ENCODE measurements at places on chromosomes 13 and 19.

DNA sequence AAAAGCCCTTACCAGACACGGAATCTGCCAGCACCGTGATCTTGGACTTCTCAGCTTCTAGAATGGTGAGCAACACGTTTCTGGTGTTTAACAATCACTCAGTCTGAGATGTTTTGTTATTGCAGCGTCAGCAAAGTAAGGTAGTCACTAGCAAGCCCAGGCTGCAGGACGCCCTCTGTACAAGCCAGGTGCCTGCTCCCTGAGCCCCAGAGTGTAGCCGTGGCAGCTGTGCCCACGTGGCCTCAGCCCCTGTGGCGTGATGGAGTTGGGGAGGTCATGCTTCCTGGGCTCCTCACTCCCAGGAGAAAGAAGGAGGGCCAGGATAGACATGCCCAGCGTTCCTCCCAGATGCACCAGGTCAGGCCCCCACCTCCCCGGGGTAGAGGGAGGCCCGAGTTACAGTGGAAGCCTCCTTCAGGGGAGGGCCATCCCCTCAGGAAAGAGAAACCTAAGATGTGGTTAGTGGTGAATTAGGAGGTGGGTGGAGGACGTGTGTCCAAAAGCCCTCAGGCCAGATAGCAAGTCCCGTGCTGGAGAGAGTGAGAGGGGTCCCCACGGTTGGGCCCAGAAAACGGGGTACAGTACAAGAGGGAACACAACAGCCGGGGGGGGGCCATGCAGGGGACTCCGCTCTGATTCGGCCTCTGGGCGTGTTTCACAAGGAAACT, 169.6 kb upstream of the SOX1 start:
- DNase-seq = no peak

- DNase-seq = no peak
These were observed 28.6 kb downstream of the PIN1 start for GRCh38 chr19:9863759-9864158.

GRCh38 chr13:69970520-69970919, 137.1 kb upstream of the ATXN8OS start:
- peak; percentile 80 for DNase-seq

- no peak for DNase-seq
These were observed 25.5 kb downstream of the FGF21 start for GRCh38 chr19:48780631-48781391.

- no peak for DNase-seq
These were observed 701 bp downstream of the ZNF552 start for GRCh38 chr19:57813919-57814504.

DNA sequence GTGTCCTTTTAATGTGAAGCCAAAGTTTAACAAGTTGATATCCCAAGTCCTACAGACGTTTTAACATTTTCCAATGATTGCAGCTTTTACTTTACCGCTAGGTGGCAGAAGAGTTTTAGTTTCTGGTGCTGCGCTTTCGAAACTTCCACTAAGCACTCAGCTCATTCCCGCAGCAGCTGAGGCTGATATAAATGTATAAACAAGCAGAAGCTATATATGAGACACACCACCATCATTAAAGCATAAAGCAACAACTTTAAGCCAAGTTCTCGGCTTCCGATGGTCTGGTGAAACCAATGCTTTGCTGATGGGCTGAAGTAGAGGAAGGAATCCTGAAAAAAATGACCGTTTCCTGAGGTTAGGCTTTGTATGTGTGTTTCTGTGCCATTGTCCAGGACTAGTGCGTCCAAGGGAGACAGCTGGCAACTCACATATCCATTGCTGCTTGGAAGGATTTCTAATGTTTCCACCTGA, 753.9 kb downstream of the OLFM4 start:
- DNase-seq = peak; percentile 87

GRCh38 chr13:46039411-46040182, 12.9 kb downstream of the ZC3H13 start:
- no peak for DNase-seq

DNA sequence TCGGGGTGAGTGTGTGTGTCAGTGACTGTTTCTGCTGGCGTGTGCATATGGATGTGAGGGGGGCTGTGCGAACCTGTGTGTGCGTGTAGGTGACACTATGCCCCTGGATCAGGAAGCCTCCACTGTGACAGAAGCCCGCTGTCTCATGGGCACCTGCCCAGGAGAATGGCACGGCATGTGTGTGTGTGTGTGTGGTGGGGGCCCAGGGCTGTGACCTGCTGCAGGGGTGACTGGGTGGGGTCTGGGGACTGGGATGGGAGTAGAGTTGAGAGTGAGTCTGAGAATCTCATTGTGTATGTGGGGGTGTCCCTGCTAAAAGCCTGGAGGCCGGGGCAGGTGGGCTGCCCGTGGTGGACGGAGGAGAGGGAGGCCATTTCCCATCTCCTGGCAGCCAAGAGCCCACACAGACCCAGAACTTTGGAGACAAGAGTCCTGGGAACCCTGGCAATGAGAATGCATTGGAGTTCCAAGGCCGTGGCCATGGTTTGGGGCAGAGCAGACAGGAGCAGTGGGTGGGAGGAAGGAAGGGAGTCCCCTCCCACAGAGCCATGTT, 6.4 kb upstream of the TPM4 start:
- no peak for DNase-seq

GRCh38 chr19:29395111-29395733, 130.6 kb upstream of the VSTM2B start:
- DNase-seq = no peak

- DNase-seq = no peak
These were observed 1.9 kb upstream of the JUND start for GRCh38 chr19:18283338-18283737.

DNA sequence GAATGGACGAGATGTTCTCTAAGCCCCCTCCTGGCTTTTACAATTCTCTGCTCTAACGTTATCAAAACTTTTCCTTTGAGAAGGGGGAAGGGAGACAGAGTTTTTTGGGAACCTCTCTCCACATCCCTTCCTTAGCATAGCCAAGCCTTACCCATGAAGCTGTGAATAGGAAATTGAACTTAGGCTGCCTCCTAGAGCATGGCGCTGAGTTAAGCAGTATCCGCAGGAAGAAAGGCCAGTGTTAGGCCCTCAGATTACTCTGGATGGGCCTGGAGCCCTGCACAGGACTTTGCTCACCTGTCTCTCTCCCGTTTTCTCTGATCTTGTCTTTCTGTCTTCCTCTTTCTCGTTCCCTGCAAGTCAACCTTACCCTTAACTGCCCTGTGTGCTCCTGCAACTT, 39.6 kb downstream of the CYP2B6 start:
- no peak for DNase-seq

DNA sequence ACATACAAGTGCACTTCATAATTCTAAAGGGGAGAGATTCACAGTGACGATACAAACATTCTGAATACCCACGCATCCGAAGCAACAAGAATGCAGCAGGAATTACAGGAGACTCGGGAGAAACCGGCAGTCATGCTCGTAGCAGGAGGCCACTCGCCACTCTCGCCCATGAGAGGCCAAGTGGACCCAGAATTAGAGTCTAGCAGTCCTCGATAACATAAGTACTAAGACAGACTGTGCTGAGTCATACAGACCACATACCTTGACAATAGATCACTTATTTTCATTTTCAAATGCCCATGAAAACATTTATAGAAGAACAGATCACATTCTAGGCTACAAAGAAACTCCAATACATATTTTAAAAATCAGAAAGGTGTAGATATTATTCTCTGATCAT, 299.1 kb upstream of the TSHZ3 start:
- no peak for DNase-seq

- peak; percentile 82 for DNase-seq
These were observed 2.5 kb upstream of the ZNF121 start for GRCh38 chr19:9586764-9587163.

DNA sequence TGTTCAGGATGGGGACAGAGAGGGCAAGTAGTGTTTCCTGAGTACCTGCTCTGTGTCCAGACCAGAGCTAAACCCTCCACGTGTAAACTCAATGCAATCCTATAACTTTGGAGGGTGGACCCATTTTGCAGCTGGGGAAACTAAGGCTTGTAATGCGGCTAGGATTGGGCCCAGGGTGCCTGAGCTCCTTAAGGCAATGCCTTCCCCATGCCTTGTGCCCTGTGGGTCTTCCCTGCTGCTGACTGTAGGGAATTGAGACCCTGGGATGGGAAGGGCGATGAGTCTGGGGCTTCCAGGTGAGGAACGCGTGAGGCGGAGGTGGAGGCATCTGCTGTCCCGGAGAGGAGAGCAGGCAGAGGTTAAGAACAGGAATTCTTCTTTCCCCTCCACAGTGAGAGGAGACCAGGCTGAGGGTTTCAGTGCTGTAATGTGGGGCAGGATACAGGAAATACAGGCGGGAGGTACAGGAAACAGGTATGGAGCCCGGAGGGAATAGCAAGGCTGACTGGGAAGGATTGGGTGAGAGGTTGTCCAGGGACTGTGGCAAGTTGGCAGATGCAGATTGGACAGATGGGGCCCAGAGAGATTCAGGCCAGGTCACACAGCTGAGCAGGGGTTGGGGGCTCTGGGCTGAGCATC, 19.2 kb downstream of the SLC27A1 start:
- DNase-seq = no peak

DNA sequence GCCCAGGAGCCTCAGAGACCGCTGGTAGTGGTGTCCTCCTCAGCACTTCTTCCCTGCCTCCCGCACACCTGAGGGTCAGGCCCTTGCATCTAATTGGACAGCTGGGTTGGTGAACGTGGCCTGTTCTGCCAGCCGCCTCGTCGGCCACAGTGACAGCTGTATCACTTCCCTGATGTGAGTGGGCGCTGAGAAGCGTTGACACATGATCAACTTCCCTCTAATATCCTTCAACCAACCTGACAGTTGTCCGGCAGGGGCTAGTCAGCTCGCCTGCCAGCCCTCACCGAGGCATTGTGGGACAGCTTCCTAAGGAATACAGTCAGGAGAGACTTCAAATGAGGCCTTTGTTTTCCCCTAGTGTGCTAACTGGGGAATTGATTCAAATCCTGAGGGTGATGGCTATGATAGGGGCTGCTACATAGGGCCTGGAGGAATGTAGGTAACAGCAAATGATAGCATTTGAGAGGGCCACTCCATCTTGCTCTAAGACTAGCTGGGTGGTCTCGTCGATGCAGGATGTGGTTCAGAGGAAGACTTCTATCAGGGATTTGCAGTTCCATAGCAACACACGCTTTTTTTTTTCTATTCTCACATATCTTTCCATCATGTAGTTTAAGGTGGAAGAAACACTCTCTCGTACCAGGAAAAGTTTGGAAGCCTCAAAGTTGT, 230.8 kb downstream of the TSHZ3 start:
- no peak for DNase-seq

GRCh38 chr13:69828527-69828926, 279.1 kb upstream of the ATXN8OS start:
- no peak for DNase-seq

GRCh38 chr19:1854542-1855039, 6.3 kb upstream of the REXO1 start:
- no peak for DNase-seq

GRCh38 chr19:53785196-53785889, 38.8 kb downstream of the NLRP12 start:
- DNase-seq = no peak

GRCh38 chr19:2115324-2115723, 18.6 kb downstream of the IZUMO4 start:
- no peak for DNase-seq

GRCh38 chr13:113075711-113076110, 29.9 kb upstream of the F7 start:
- DNase-seq = no peak

GRCh38 chr19:763869-764268, 13.0 kb downstream of the MISP start:
- DNase-seq = no peak

DNA sequence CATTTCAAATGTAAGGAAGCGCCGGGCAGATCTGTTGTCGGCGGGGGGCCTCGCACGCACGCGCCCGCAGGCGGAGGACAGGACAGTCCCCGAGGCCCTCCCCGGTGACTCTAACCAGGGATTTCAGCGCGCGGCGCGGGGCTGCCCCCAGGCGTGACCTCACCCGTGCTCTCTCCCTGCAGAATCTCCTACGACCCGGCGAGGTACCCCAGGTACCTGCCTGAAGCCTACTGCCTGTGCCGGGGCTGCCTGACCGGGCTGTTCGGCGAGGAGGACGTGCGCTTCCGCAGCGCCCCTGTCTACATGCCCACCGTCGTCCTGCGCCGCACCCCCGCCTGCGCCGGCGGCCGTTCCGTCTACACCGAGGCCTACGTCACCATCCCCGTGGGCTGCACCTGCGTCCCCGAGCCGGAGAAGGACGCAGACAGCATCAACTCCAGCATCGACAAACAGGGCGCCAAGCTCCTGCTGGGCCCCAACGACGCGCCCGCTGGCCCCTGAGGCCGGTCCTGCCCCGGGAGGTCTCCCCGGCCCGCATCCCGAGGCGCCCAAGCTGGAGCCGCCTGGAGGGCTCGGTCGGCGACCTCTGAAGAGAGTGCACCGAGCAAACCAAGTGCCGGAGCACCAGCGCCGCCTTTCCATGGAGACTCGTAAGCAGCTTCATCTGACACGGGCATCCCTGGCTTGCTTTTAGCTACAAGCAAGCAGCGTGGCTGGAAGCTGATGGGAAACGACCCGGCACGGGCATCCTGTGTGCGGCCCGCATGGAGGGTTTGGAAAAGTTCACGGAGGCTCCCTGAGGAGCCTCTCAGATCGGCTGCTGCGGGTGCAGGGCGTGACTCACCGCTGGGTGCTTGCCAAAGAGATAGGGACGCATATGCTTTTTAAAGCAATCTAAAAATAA, 18.2 kb downstream of the IL17D start:
- DNase-seq = no peak

DNA sequence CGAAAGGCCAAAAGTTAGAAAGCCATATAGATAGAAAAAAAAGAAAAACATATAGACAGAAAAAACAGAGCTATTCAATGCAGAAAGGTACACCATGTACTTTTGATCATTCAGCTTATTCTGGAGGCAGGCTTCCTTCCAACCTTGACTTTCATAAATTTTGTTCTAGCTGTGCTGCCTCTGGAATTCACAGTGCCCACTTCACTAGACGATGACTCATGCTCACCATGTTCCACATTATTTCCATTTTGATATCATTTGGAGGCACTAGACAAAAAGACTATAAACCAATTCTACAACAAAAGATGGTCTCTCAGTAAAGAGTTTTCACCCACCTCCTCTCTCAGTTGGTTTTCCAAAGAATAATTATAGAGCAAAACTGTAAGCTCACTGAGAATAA, 229.0 kb upstream of the IPO5 start:
- no peak for DNase-seq

GRCh38 chr13:53254500-53254899, 225.9 kb downstream of the OLFM4 start:
- peak; percentile 12 for DNase-seq

- DNase-seq = no peak
These were observed 26.9 kb downstream of the TMED1 start for GRCh38 chr19:10808937-10809649.

Measured in Kasumi-1 (cell line).